GM12878 (cell line): ENCODE measurements at places on chromosomes 2 and 18.

- H3K4me1 ChIP-seq = peaks cover 6% of the 10 kb centered on the region; the same call in 1 of the 2 replicates
- H3K36me3 ChIP-seq = peaks cover 19% of the 10 kb centered on the region; the same call in 1 of the 2 replicates
- H3K27ac ChIP-seq = peak overlapping the region; percentile 73
- peak overlapping the region; percentile 85 for H3K4me3 ChIP-seq
- H3K27me3 ChIP-seq = no peaks in the 10 kb centered on the region
These were observed 1.4 kb downstream of the RMC1 start for GRCh38 chr18:23504720-23505119.

GRCh38 chr18:79684787-79685186 is 5.2 kb downstream of the CTDP1 start:
- no peaks in the 10 kb centered on the region for H3K27me3 ChIP-seq
- H3K4me3 ChIP-seq = no peak overlapping the region; the same call in 1 of the 2 replicates
- DNase-seq = no peak
- peaks cover 23% of the 10 kb centered on the region for H3K4me1 ChIP-seq

GRCh38 chr2:70888923-70889715 is 46.6 kb upstream of the ATP6V1B1 start:
- no peaks in the 10 kb centered on the region for H3K36me3 ChIP-seq
- no peak overlapping the region for H3K4me3 ChIP-seq
- H3K4me1 ChIP-seq = no peaks in the 10 kb centered on the region
- no peak for DNase-seq
- no peak overlapping the region for H3K27ac ChIP-seq
- H3K27me3 ChIP-seq = peaks cover 22% of the 10 kb centered on the region

DNA sequence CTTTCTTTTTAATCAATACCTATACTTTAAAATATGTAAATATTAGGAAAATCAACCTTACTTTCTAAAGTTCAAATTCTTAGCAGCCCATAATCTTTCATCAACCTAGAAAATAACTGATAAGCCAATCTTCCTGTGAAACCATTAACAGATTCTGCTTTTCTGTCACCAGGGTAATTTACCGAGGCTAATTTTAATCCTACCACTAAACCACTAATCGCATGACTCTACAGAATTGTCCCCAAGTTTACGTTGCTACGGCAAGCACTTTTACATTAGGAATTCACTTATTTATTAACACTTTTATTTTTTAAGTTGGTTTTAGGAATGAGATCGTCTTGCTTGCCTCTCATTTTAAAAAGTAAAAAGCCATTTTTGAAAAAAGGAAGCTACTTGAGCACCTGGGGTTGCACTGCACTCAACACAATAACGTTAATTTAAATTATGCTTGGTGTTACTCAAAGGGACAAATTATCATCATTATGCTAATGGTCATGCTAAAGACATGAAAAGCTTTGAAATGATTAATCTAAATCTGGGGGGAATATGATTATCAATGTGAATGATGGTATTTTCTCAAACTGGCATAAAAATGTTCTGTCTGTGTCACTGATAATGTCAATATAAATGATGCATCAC is 10.2 kb downstream of the ZNF516 start:
- DNase-seq = no peak
- no peaks in the 10 kb centered on the region for H3K27me3 ChIP-seq
- H3K27ac ChIP-seq = peak overlapping the region; percentile 39
- H3K4me1 ChIP-seq = peaks cover 30% of the 10 kb centered on the region

GRCh38 chr2:8544171-8544785 is 137.6 kb upstream of the ID2 start:
- no peaks in the 10 kb centered on the region for H3K36me3 ChIP-seq
- no peak for DNase-seq
- peak overlapping the region; percentile 95 for H3K27ac ChIP-seq
- H3K4me3 ChIP-seq = no peak overlapping the region; the same call in 1 of the 2 replicates

DNA sequence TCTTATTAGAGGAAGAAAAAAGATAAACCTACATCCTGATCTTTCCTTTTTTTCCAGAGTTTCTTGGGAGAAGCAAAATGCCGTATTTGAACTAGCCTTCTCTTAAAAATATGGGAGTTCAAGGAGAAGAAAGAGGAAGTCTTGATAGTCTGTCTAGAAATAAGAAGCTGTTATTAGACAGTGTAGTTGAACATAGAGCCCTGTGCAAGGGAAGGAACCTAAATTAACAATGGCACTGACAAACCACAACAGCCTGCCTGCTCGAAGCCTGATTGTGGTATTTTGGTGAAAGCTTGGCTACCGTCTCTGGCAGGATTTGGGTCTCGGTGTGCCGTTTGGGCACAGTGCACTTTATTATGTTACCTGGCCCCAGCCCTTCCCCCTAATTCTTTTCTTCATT is 17.1 kb downstream of the SMARCAL1 start:
- no peak overlapping the region for H3K27ac ChIP-seq
- no peak for DNase-seq
- H3K4me3 ChIP-seq = no peak overlapping the region
- peaks cover 47% of the 10 kb centered on the region for H3K36me3 ChIP-seq
- H3K27me3 ChIP-seq = no peaks in the 10 kb centered on the region
- H3K4me1 ChIP-seq = no peaks in the 10 kb centered on the region

GRCh38 chr2:44528595-44528994 is 166.8 kb downstream of the CAMKMT start:
- DNase-seq = no peak
- no peaks in the 10 kb centered on the region for H3K27me3 ChIP-seq
- H3K4me3 ChIP-seq = no peak overlapping the region
- no peak overlapping the region for H3K27ac ChIP-seq
- no peaks in the 10 kb centered on the region for H3K4me1 ChIP-seq
- H3K36me3 ChIP-seq = no peaks in the 10 kb centered on the region

GRCh38 chr2:177239932-177240630 is 24.4 kb downstream of the NFE2L2 start:
- peaks cover 22% of the 10 kb centered on the region for H3K4me1 ChIP-seq
- H3K27me3 ChIP-seq = no peaks in the 10 kb centered on the region
- H3K27ac ChIP-seq = peak overlapping the region; percentile 0; the same call in 1 of the 2 replicates
- no peak overlapping the region for H3K4me3 ChIP-seq

DNA sequence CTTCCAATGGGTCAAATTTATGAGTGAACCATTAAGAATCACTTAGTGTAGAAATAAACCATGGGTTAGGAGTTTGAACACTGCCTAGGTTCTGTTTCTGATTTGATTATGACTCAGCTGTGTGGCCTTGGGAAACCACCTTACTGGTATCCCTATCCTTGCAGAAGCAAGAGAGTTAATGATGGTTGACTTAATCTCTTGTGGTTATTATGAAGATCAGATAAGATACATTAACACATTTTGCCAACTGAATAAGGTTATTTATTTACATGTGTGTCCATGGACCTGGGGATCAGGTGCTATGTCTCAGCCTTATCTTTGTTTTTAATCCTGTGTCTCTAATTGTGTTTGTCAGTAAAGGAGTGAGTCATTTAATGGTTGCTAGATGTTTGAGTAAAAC is 5.4 kb upstream of the KCNJ13 start:
- no peaks in the 10 kb centered on the region for H3K36me3 ChIP-seq
- DNase-seq = peak; percentile 55
- no peaks in the 10 kb centered on the region for H3K4me1 ChIP-seq

DNA sequence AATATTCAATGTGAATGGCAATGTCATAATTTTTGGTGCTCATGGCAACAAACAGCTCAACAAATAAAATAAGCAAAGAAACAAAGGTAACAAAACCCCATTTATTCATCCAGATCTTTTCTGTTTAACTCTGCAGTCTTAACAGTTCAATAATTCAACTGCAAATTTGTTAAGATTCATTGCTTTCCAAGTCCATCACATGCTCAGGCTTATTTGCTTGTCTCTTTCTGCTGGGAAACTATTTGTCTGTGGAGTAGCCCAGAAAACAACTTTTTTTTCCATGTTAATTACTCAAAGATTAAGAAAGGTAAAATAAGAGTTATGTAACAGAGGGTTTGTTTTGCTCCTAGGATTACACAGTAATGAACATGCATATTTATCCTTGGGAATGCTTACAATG is 92.6 kb upstream of the PNPT1 start:
- no peaks in the 10 kb centered on the region for H3K36me3 ChIP-seq
- no peak for DNase-seq
- no peak overlapping the region for H3K27ac ChIP-seq
- no peaks in the 10 kb centered on the region for H3K27me3 ChIP-seq
- no peaks in the 10 kb centered on the region for H3K4me1 ChIP-seq
- H3K4me3 ChIP-seq = no peak overlapping the region

DNA sequence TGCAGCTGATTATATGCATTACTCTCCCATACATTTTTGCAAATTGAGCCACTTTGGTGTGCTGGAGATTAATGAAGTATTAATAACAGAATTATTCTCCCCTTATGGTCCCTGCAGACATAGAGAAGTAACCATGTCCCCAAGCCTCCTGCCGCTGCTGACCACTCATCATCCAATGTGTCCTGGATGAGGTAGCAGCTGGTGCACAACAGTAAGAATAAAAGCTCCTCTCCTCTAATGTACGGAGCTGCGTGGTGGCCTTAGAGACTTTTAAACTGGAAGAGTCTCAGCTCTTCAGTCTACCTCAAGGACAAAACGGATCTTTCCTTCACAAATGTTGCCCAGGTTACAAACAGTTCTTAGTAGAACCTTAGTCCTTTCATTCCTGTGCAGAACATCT is 37.7 kb downstream of the TPO start:
- H3K27me3 ChIP-seq = no peaks in the 10 kb centered on the region
- no peaks in the 10 kb centered on the region for H3K4me1 ChIP-seq
- no peak overlapping the region for H3K27ac ChIP-seq
- H3K36me3 ChIP-seq = no peaks in the 10 kb centered on the region

DNA sequence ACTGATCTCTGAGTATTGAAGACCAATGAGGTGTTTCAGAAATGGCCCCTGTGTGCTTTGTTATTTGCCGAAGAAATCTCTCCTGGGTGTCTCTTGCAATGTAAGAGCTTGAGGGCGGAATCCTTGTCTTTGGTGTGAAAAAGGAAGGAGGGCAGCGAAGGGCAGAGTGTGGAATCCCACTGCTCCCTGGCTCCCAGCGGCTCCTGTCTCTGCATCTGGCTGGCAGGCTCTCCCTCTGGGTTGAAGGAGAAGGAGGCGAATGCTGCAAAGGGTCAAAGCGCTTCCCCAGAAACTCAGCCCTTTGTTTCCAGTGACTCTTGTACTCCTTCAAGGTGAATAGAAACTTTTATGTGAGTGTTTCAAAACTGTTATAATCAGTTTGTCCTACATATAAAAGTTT is 457.5 kb downstream of the CNTNAP5 start:
- H3K36me3 ChIP-seq = no peaks in the 10 kb centered on the region
- no peaks in the 10 kb centered on the region for H3K4me1 ChIP-seq
- H3K27me3 ChIP-seq = no peaks in the 10 kb centered on the region
- H3K27ac ChIP-seq = no peak overlapping the region
- no peak overlapping the region for H3K4me3 ChIP-seq
- no peak for DNase-seq

DNA sequence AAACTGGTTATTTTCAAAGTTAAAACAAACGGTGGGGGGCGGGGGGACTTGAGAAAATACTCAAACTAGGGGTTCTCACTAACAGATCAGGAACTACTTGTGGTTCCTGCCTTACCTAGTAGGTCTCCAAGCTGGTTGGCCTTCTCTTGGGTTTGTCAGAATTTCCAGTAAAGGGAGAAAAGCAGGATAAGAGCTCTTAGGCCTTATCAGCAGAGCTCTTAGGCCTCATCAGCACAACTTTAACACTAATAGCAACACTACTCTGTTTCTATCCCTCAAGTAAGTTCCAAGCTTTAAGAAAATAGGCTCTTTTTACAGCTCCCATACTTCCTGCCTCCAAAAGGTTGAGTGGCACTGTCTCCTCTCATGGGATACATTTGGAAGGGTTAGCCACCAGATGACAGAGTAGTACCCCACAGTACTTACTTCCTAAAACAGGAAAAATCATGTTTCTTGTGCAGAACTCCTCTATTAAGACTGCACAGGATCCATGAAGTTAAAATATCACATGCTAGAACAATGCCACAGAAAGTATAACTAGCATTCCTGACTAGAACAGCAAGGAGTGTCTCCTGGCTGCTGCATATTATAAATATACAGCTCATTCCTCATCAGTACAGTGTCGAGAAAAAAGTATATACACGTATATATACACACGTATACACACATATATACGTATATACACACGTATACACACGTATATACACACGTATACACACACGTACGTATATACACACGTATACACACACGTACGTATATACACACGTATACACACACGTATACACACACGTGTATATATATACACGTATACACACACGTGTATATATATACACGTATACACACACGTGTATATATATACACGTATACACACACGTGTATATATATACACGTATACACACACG is 6.1 kb downstream of the FBXO11 start:
- no peak for DNase-seq
- peak overlapping the region; percentile 62 for H3K27ac ChIP-seq
- no peaks in the 10 kb centered on the region; the same call in 1 of the 2 replicates for H3K36me3 ChIP-seq
- H3K4me3 ChIP-seq = 0 out of 2 replicates have a peak overlapping the region, but pooled peaks have one; percentile 13
- peaks cover 26% of the 10 kb centered on the region for H3K4me1 ChIP-seq
- H3K27me3 ChIP-seq = no peaks in the 10 kb centered on the region

GRCh38 chr18:14943967-14944636 is 196.1 kb downstream of the ANKRD30B start:
- H3K36me3 ChIP-seq = no peaks in the 10 kb centered on the region
- no peaks in the 10 kb centered on the region for H3K4me1 ChIP-seq
- no peak for DNase-seq
- H3K27me3 ChIP-seq = no peaks in the 10 kb centered on the region

DNA sequence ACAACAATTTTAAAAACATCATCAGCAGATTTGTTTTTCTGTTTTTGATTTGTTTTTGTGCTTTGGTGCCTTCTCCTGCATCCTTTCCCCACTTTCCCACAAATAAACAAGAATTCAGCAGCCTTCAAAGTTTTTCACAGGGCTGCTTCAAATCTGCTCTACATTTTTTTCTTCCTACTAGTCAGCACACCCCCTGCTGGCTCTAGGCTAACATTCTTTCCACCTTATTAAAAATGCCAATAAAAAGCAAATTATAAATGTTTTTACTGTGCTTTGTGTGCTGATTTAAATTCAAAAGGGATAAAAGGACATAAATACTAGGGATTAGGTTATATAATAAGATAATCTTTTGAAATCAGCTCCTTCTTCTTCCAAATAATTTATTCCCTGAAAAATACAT is 6.2 kb upstream of the CNTNAP5 start:
- no peak for DNase-seq
- H3K36me3 ChIP-seq = no peaks in the 10 kb centered on the region
- H3K27ac ChIP-seq = no peak overlapping the region
- no peak overlapping the region for H3K4me3 ChIP-seq
- no peaks in the 10 kb centered on the region for H3K27me3 ChIP-seq
- H3K4me1 ChIP-seq = no peaks in the 10 kb centered on the region

DNA sequence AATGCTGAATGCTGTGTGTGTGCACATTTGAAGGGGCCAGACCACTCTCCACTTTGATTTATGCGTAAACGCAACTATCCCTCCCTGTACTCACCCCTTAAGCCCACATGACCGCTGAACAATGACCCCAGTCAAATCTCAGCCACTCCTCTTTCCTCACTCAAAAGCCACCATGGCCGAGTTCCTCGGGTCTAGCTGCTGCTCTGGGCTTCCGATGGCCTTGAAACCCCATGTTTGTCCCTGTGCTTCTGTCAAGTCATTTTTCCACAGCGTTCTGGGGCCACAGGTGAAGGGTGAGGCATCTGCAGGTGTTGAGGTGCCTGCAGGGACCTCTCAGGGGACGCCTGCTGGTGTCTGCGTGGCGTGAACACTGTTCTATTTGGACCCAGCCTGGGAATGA is 74.3 kb upstream of the TMEM18 start:
- DNase-seq = no peak
- no peak overlapping the region for H3K4me3 ChIP-seq
- no peak overlapping the region for H3K27ac ChIP-seq
- no peaks in the 10 kb centered on the region for H3K36me3 ChIP-seq
